ENCODE measurements at places on chromosomes 3 and 15.

- no peak for DNase-seq
Measured at GRCh38 chr15:23437146-23437545, 9.9 kb downstream of the GOLGA6L2 start.

- no peak for DNase-seq
Measured at GRCh38 chr15:25541228-25541627, 102.4 kb upstream of the UBE3A start.

GRCh38 chr3:27554706-27555105 lies 70.5 kb upstream of the SLC4A7 start:
- DNase-seq, result no peak

- DNase-seq, result no peak
Measured at GRCh38 chr3:58157700-58158099, 53.1 kb downstream of the DNASE1L3 start.

DNA sequence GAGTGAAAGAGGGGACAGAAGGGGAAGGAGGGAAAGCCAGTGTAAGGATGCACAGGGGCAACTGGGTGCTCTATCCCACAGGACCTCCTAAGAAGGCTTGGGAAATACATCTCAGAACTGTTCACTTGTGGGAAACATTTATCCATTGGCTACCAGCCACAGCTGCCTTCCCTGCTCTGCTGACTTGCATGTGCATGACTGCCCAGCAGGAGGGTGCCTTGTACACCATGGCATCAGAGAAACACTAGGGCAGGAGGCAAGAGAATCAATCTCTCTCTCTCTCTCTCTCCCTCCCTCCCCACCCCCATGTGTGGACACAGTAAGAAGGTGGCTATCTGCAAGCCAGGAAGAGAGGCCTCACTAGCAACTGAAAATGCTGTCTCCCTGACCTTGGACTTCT lies 62.9 kb upstream of the ZBTB38 start:
- DNase-seq, result no peak

GRCh38 chr3:195093731-195094130 lies 177.2 kb downstream of the XXYLT1 start:
- no peak for DNase-seq

- no peak for DNase-seq
Measured at GRCh38 chr3:145807990-145808389, 353.0 kb downstream of the PLOD2 start.

DNA sequence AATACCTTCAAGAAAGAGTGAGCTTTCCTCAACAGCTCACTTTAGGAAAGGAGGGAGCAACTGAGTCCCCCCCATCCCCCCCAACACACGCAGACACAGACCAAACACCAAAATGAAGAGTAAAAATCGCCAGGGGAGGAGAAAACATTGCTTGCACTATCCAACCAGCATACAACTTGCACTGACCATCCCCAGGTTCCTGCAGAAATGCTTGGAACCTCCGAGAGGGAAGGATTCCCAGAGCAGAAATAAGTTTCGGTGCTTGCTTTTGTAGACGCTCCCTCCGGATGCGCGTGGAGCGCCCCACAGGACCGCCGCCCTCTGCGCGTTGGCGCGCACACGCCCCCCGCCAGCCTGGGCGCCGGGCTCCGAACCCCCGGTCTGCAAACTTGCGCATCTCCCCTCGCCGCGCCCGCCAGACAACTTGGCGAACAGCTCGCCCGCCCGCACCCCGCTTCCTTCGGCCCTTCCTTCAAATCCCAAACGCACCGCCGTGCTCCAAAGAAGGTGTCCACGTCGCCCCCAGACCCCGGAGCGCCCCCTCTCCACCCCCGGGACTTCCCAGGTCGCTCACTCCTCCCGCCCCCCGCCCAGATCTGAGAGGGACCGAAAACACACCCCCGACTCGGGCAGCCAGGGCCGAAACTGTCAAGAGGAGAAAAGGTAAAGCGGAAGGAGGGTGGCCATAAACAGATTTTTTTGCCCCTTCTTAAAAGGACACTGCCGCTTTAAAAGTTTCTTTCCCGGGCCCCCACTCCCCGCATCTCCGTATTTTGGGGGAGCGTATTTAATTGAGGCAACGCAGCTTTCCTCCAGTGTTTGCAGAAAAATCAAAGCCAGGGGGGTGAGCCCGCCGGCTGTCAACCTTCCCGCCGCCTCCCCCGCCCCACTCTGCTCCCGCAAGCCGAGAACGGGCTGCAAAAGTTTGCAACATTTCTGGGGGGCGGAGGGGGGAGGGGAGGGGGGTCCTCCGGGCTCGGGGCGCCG lies 859 bp downstream of the RORA start:
- no peak for DNase-seq

DNA sequence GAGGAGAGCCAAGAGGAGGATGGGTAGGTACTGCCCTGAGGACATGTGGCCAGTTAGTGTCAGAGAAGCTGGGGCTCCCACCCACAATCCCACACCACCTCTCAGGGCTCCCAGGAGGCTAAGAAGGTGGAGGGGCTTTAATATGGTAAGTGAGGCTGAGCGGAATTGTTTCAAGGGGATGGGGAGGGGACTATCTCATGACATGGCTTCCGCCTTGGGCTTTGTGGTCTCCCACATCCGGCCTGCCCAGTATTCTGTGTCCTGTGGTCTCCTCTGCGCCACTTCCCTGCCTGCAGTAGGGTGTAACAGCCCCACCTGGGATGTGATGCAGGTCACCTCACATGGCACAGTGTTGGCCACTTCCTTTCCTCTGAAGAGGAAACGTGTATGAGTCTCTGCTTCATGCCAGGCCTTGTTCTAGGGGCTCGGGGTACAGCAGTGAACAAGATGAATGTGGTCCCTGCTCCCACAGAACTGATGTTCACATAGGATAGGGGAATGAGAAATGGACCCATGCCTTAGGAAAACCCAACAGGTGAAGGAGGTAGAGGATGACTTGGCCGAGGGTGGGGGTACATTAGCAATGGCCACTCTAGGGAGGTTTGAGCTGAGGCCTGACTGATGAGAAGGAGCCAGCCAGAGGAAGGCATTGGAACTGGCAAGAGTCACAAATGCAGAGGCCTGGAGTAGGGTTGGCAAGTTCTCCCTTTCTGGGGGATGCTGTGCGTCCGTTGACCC lies 3.2 kb downstream of the NEIL1 start:
- peak; percentile 84 for DNase-seq

Data from CD4-positive, alpha-beta T cell treated with Interleukin-12 subunit alpha and Interleukin-12 subunit beta, for 1 hour (primary cell).